ENCODE measurements at places on chromosomes 1 and 21.
A peak's percentile ranks its signal among the peaks of the same experiment; 100 is the strongest.

DNA sequence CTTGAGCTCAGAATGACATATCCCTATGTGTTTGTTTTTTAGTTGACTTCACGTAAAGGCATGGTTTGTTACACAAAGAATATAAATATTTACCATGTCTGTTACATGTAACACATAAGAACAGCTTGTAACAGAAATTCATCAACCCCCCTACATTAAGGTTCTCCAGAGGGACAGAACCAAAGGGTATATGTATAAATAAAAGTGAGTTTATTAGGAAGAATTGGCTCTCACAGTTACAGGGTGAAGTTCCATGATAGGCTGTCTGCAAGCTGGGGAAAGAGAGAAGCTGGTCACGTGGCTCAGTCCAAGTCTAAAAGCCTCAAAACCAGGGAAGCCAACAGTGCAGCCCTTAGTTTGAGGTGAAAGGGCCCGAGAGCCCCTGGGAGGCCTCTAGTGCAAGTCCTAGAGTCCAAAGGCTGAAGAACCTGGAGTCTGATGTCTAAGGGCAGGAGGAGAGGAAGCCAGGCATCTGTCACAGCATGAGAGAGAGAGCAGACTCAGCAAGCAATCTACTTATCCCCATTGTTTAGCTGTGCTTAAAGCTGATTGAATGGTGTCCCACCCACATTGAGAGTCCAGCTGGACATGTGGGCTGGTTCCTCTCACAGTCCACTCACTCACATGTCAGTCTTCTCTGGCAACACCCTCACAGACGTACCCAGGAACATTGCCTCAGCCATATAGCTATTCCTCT, 15.8 kb downstream of the THRAP3 start:
- no peak for DNase-seq

DNA sequence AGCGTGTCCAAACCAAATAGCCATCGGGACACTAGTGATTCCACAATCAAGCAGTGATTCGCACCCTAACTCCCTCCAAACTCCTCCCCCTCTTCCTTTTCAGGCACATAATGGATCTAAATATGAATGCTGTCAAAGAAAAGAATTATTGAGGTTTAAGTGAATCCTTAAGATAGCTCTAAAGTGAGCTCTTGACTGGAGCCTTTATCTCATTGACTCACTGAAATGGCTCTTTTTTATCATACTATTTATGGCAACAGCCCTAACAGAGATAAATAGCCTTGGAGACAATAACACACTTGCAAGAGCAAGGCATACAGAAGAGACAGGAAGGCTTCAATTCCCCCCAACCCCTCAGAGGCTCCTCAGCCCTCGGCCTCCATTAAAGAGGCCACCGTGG, 143.3 kb downstream of the PLXNA2 start:
- no peak for DNase-seq

- DNase-seq: no peak
Observed at GRCh38 chr1:214603819-214604252, 841 bp downstream of the CENPF start.

DNA sequence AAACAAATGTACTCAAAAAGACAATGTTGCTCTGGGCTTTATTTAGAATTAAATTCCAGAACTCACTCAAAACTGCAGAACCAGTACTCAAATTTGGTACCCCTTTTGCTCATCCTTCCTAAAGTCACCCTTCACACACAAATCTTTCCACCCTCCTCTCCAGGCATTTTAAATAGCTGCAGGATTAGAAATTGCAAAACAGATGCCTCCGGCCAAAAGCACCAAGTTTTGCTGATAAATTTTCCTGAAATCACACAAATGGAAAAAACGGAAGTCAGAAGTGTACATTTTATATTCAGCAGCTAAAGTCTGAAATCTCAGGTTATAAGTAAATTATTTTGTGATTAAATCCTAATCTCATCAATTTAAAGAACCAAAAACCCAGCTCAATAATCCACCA, 147.0 kb downstream of the NRIP1 start:
- no peak for DNase-seq

DNA sequence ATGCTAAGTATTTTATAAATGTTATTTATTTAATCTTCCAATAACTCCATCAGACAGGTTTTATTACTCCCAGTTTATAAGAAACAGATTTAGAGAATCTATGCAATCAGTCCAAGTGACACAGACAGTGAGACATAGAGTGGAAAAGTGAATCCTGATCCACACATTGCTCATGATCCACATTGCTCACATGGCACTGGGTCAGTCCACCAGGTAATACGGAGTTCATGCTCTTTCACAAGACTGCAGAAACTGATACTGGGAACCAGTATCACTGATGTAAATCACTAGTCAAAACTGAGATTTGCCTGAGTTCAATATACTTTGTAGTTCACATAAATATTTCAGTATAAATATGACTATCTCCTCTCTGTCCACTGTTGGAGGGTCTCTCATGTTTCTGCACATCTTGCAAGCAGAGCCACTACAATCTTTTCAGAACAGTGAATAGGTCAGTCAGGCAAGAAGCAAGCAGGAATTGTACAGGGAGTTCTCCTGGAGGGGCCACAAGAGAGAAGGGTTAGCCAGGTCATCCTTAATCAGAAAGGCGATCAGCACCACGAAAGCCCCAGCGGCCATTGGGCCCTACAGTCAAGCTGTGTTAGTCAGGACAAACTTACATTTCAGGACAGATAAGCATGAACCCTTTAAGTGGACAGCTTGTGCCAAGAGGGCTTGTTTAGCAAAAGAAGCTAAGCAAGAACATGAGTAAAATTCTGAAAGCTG, 275.4 kb upstream of the NR5A2 start:
- no peak for DNase-seq

- no peak for DNase-seq
Observed at GRCh38 chr21:43772425-43772821, 3.7 kb downstream of the CSTB start.

DNA sequence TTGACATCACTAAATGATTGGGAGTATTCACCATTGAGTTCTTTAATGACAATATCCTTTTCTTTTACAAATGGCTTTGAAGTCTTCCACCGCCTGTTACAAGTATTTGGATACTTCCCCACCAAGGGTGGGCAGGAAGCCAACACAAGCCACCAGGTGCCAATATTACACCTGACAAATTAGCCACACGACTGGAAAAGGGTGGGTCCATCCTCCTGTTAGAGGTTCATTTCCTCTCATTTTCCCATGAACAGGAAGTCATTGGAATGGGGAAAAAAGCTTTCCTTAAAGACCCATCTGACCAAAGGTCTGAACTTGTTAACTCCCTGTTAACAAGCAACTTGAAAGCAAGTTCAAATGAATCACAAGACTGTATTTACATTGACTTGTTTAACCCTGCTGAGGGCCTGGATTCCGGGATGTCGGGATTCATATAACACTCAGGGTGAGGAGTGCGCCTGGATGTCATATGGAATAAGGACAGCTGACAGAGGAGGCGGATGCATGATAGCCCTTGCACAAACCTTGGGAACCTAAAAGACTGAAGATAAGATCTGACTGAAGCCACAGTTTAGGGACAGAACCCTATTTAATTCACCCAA, 40.5 kb upstream of the PROX1 start:
- no peak for DNase-seq

- no peak for DNase-seq
Observed at GRCh38 chr1:235566084-235566483, 61.8 kb upstream of the B3GALNT2 start.

- peak; percentile 66 for DNase-seq
Observed at GRCh38 chr1:156845055-156845952, 13.6 kb downstream of the INSRR start.

- DNase-seq: no peak
Observed at GRCh38 chr1:88655685-88656299, 28.3 kb upstream of the PKN2 start.

GRCh38 chr1:204571631-204572030, 55.4 kb downstream of the MDM4 start:
- DNase-seq: no peak

DNA sequence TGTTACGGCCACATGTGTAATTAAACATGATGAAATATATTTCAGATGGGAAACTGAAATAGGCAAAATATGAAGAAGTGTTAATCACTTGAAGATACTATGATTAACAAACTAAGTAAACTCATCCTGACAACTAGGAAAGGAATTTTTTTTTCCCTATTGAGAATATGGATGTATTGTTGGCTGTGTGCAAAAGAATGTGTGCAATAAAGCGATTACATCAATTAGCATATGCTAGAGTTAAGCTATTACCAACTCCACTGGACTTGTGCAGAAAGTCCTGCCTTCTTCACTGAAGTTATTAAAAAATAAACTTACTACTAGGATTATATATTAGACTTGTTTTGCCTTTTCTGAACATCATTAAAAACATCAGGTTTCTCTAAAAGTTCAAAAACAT, 143.2 kb upstream of the DMRTA2 start:
- DNase-seq: no peak

DNA sequence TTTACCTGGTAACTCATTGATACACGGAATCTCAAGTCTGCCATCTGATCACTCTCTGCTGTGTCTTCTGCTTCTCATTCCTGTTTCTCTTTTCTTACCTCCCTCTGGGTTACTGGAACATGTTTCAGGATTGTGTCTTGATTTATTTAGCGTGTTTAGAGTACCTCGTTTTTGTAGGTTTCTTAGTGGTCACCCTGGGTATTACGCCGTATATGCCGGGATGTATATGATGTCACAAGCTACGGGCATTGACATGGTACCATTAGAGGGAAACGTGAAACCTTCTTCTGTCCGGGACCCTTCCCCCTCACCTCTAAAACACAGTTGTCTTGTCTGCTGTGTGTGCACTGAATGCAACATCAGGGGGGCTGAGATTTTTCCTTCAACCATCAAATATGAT, 2.8 kb downstream of the ACTRT2 start:
- no peak for DNase-seq

- no peak for DNase-seq
Observed at GRCh38 chr1:84634536-84635205, 55.6 kb downstream of the SSX2IP start.

DNA sequence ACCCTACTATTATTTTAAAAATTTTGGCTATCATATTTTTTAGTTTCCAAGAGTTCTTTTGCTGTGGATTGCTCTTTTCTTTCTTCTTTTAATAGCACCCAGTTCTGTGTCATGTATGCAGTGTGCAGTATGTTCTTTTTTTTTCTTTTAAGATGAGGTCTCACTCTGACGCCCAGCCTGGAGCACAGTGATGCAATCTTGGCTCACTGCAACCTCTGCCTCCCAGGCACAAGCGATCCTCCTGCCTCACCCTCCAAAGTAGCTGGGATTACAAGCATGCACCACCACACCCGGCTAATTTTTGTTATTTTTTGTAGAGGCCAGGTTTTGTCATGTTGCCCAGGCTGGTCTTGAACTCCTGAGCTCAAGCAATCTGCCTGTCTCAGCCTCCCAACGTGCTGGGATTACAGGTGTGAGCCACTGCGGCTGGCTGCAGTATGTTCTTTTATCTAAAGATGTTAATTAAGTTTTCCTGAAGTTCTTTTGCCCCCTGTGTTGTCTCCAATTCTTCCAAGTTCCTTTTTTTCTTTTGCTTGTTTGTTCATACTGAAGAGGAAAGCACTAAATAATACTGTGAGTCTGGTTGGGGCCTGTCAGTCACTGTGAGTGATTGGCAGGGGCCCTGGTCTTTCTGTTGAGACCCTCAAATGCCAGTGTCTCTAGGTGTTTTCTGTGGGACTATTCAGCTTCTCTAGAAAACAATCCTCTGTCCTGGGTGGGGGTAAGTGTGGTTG, 17.5 kb upstream of the TTC22 start:
- no peak for DNase-seq

- DNase-seq: peak; percentile 80
Observed at GRCh38 chr1:45543581-45544417, 6.8 kb upstream of the AKR1A1 start.

GRCh38 chr1:60173729-60174505, 100.3 kb upstream of the C1orf87 start:
- no peak for DNase-seq

DNA sequence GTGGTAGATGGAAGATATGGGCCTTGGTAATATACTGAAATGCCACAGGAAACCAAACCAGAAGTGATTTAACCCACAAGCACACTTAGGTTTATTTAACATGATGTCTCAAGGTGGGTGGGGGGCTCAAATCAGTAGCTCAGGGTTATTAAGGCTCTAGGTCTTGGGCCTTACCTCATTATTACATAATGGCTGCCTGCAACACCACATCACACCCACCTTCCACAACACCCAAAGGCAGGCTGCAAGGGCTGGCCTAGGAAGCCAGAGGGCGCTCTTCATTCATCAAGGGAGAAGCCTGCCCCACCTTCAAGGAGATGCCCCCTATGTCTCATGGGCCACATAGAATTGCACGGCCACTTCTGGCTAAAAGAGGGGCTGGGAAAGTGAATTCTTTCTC, 6.0 kb downstream of the TFF1 start:
- peak; percentile 61 for DNase-seq

GRCh38 chr1:229507502-229507901, 639 bp downstream of the NUP133 start:
- no peak for DNase-seq

GRCh38 chr1:18284805-18285537, 177.4 kb downstream of the IGSF21 start:
- DNase-seq: no peak

GRCh38 chr1:226481133-226481532, 67.4 kb upstream of the STUM start:
- no peak for DNase-seq

GRCh38 chr1:9289711-9290485, 2.8 kb upstream of the SPSB1 start:
- DNase-seq: no peak

DNA sequence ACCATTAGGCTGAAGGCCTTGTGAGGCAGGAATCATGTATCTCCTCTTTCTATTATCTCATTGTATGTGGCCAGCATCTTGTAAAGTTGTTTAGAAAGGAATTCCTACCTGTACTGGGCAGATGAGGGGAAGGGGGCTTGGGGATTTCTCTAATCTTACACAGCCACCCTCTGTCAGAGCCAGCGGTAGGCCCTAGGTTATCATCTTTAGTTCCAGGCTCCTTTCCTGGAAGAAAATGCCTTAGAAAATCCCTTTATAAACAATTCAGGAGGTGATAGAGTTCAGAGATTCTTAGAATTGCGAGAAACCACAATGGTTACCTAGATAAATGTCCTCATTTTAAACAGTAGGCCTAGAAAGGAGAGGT, 35.2 kb downstream of the DPT start:
- DNase-seq: no peak

- DNase-seq: peak; percentile 58
Observed at GRCh38 chr1:161020509-161021164, at the start of gene F11R. Gene F11R, minus strand, starts transcription at chr1:161021152. Its CDS starts 79 bp downstream, at chr1:161021073.

GRCh38 chr1:24929398-24930259, 447 bp downstream of the RUNX3 start:
- peak; percentile 63 for DNase-seq

GRCh38 chr21:44002511-44002910, 9.6 kb upstream of the TRAPPC10 start:
- no peak for DNase-seq

Measured in stimulated activated CD8-positive, alpha-beta memory T cell treated with anti-CD3 and anti-CD28 coated beads, Interleukin-4, amount 100 ng/mL, for 48 hours (primary cell).